ENCODE measurements at places on chromosomes 11 and 22.

- DNase-seq: no peak
These were observed 932.7 kb downstream of the TBC1D22A start for GRCh38 chr22:47695176-47695575.

DNA sequence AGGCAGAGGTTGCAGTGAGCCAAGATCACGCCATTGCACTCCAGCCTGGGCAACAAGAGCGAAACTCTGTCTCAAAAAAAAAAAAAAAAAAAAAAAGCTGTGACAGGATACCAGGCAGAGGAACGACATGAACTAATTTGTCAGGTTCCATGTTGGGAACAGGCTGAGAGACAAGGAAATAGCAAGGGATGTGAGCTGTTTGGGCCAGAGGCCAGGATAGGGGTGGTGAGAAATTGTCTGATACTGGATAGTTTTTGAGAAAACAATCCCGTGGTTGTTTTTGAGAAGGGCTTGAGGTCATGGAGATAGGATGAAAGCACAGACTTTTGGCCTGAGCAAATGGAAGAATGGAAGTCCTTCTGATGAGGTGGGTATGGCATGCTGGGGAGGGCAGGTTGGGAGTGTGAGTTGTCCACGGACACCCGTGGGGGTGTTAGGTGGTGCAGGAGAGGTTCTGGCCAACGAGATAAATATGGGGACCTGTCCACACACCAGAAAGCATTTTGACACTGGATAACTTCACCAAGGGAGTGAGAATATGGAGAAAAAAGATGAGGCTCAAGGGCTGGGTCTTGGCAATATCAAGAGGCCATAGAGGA, 13.7 kb downstream of the PIWIL3 start:
- no peak for DNase-seq

- DNase-seq: no peak
These were observed 483.5 kb downstream of the BRD1 start for GRCh38 chr22:49344161-49344560.

GRCh38 chr22:30694171-30694639, 469 bp upstream of the OSBP2 start:
- DNase-seq: peak; percentile 25

DNA sequence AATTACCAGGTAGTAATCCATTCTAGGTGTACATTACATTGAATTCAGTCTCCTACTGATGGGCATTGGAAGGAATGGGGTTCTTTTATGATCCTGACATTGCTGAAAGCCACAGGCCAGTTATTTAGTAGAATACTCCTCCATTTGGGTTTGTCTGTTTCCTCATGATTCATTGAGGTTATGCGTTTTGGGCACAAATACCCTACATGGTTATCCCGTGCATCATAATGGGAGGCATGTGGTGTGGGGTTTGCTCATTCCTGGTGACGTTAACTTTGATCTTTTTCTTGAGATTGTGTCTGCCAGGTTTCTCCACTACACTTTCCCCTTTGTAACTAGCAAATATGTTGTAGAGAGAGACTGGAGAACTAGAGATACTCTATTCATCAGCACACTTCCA, 5.5 kb downstream of the FOLR3 start:
- no peak for DNase-seq

DNA sequence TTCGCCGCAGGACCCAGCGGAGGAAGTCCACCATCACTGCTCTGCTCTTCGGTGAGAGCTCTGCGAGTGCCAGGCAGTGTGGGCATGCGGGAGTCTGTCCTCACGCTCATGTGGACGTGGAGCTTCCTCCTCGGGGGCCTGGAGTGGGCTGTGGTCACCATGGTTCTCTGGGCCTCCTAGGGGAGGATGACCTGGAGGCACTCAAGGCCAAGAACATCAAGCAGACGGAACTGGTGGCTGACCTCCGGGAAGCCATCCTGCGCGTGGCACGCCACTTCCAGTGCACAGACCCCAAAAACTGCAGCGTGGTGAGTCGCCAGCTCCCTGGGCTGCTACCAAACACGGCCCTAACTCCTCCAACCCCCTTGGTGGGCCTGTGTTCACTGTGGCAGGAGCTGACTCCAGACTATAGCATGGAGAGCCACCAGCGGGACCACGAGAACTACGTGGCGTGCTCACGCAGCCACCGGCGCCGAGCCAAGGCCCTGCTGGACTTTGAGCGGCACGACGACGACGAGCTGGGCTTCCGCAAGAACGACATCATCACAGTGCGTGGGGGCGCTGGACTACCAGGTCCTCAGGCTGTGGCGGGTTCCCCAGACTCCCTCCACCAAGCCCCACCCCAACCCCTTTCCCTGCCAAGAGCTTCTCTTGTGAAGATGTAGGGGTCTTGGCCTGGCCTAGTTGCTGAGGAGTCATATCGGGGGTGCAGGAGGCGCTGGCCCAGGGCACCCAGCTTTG, 36.8 kb downstream of the SGSM3 start:
- DNase-seq: no peak

- DNase-seq: no peak
These were observed 136.1 kb downstream of the DCDC1 start for GRCh38 chr11:31233425-31233824.

GRCh38 chr11:79742176-79742575, 301.3 kb upstream of the TENM4 start:
- no peak for DNase-seq

GRCh38 chr11:35826949-35827348, 116.9 kb upstream of the LDLRAD3 start:
- no peak for DNase-seq

- peak; percentile 46 for DNase-seq
These were observed at the start of gene NRIP3 for GRCh38 chr11:9003573-9004182. TSS of gene NRIP3 (minus strand) at chr11:9004001. CDS start at chr11:9003935, 66 bp downstream.

DNA sequence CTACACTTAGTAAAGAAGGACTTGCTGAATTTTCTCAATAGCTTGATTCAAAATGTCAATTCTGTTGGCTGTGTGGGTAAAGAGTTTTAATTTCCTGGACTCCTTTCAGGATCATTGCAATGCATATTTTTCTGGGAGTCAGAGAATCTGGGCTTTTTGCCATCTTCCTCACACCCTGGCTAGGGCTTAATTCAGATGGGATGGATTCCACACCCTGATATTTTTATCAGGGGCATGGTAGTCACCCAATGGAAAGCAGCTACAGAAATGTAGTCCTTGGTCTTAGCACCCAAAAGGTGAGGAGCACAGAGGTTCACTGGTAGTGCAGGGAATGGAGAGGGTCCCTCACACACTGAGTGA, 79.3 kb downstream of the SGSM3 start:
- DNase-seq: no peak

- no peak for DNase-seq
These were observed 150.6 kb downstream of the DSCAML1 start for GRCh38 chr11:117646411-117646810.

GRCh38 chr11:15935373-15935772, 421.0 kb downstream of the SOX6 start:
- no peak for DNase-seq

- DNase-seq: no peak
These were observed 93.8 kb upstream of the BLID start for GRCh38 chr11:122209619-122210366.

GRCh38 chr11:70573701-70574151, 175.4 kb downstream of the CTTN start:
- DNase-seq: no peak

GRCh38 chr22:44382116-44383038, 69.6 kb upstream of the SHISAL1 start:
- DNase-seq: no peak

DNA sequence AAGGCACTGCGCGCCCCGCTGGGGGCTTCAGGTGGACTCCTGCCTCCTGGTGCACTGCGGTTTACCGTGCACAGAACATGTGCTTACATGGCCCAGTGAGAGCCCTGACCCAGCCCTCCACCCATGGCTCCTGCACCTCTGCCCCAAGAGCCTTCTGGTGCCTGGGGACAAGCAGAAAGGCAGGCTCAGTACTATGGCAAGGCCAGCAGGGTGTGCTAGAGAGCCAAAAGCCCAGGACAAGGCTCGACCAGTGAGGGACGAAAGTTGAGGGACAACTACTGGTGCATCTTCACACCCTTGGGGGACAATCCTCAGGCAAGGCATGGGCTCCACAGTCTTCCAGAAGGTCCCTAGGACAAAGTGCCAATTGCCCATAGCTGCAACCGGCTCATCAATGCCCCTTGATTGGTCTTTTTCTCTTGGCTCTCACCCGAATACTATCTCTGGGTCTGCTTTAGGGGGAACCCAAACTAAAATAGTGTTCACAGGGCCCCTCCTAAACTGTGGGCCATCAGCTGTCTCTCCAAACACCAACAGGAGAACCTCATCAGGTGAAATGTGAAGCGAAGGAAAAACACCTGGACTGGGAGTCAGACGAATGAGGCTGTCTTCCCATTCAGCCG, 13.5 kb downstream of the PGA5 start:
- peak; percentile 80 for DNase-seq

- DNase-seq: no peak
These were observed 49.9 kb downstream of the TENM4 start for GRCh38 chr11:79390923-79391322.

GRCh38 chr11:133900176-133901105, 55.1 kb upstream of the SPATA19 start:
- no peak for DNase-seq

DNA sequence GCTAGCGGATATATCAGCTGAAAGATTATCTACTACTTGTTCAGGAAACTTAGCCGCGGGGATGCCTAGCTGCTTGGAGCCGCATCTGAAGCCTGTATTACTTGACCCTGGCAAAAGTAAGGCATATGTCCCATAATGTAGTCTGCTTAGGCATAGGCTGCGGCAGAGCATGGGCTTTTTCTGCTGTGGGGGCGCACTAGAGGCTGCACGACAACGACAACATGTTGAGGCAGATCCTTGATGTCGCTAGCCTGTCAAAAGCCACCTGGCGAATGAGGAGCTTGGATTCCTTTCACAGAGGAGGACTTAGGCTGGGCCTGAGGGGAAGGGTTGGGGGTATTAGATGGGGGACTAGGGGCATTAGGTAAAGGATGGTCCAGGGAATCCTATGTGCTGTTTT, 1.1 kb upstream of the OR52N2 start:
- DNase-seq: no peak

Measured in GM12892 (cell line).